ENCODE measurements at places on chromosomes 11 and 22.

DNA sequence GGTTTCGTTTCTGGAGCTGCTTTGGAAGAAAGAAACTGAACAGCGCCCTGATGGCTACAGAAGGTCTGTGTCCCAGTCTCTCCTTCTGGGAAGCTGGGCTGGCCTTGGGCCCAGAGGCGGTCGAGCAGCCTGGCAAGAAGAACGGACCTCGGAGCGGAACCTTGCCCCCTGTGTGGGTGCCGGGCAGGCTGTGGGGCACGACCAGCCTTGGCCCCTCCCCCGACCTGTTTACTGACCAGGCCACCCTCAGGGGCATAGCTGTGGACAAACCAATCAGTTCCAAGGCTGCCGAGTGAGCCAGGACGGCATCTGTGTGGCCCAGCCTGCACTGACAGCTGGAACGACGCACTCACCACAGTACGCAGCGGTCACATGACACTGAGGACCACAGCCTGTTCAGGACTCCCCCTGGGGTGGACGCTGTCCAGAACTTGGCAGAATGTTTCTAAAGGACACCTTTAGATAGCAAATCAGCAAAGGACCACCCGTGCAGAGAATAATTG is 7.2 kb downstream of the PIM3 start:
- no peak for DNase-seq

DNA sequence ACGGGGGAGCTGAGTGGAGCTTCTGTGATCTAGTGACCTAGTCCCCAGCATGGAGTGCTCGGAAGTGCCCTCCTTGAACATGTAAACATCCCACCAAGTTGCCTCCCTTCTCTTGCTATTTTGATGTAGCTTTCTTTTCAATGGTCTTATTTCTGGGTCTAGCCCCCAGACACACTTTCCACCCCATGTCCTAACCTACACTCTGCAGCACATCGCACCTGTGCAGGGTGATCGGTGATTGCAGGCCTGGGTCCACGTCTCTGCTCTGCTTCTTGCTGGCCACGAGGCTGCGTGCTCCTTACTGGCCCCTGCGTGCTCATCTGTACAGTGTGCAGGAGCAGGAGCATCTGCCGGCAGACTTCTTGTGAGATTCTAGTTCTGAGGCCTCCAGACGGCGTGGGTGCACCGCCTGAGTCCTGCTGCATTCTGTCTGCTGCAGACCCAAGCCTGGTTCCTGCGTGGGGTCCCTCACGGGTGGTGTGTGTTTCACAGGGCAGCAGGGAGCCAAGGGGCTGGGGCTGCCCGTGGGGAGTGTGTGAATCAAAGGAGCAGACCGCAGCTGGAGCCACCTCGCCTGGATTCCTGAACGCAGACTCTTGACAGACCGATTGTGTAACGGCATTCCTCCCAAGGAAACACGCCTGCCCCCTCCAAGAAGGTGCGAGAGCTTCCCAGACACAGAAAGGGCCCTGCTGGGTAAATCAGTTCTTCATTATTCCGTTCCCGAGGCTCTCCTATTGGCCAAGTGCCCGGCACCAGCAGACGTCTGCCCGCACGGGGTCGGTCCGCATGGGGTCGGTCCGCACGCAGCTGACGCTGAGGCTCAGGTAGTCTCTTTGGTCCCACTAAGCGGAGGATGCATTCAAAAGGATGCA is 44.4 kb upstream of the MYEOV start:
- DNase-seq = no peak

DNA sequence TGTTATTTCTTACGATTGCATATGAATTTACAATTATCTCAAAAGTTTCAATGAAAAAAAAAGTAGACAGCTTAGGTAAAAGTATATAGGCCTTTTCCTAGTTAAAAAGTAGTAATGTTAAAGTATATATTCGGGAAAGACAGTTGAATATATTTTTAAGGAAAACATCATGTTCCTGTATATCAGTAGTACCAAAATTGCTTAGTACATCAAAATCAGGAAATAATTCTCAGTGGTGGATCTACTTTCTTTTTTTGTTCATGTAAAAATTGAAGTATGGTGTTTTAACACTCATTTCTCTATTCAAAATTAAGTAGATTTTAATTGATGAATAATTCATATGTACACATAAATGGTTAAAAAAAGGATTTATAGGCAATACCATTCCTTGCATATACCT is 73.9 kb downstream of the USP47 start:
- no peak for DNase-seq

DNA sequence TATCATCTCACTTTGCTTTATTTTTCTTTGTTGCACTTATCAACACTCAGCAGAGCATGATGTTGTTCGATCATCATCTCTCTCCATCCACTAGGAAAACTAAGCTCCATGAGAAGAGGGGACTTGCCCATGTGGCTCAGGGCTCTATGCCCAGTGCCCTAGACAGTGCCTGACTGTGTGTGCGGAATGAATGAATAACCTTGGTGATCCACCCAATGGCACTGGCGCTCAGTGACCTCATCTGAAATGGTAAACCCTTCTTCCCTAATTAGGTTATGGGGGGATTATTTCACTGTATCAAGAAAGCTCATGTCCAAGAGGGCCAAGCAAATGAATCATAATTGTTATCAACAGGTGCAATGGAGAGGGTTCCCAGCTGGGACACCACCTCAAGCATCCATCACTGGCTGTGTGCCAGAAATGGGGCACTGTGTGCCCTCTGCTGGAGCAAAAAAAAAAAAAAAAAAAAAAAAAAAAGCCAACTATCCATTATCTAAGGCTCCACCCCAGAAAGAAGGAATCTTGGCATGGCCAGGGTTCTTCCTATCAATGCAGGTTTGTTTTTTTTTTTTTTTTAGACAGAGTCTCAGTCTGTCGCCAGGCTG is 172.6 kb downstream of the LARGE1 start:
- no peak for DNase-seq

DNA sequence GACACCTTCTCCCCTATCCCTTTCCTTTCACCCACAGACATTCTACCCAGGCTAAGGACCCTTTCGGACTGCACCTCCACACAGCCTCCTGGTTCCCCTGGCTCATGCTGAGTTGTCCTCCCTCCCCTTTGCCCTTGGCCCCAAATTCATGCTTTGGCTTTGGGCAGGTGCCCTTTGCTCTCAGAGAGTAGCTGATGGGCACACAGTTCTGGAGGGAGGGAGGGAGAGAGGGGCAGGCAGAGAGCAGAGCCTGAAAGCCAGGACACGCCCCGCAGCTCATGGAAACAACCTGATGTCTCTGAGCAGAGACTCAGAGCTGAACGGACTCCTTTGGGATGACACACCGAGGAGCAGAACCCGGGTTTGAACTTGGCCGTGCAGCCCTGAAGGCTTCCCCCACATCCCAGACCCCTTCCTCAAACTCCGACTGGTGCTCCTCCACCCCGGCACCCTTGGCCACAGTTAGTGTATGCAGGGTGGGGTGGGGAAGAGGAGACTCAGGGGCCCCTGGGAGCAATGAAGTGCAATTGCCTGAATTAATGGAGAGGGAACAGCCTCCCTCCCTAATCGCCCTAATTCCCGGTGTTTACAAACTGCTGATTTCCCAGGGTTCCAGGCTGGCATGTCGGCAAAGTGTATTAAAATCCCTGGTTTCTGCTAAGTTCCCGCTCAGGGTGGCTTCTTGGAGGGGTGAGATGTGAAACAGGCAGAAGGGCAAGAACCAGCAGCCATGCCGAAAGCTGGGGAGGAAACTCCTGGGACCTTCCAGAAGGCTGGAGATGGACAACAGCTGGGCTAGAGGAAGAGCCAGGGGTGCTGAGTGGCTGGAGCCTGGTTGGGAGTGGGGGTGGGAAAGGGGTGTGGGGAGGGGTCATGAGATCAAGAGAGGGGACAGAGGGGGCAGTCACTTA is 71.2 kb upstream of the SHISAL1 start:
- no peak for DNase-seq

DNA sequence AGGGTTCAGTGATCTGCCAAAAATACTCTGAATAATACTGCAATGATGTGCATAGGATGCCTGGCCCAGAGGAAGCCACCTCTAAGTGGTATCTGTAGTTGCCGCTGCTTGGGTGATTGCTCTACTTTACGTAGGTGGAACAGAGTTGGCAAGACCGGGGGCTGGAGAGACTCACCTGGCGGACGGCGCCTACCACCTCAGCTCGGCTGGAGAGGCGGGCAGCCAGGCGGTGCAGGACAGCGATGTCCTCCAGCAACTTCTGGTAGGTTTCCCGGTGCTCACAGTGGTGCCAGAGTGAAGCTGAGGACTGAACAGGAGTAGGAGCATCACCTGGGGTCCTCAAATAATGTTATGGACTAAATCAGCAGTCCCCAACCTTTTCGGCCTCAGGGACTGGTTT is 34.5 kb upstream of the LYVE1 start:
- no peak for DNase-seq

DNA sequence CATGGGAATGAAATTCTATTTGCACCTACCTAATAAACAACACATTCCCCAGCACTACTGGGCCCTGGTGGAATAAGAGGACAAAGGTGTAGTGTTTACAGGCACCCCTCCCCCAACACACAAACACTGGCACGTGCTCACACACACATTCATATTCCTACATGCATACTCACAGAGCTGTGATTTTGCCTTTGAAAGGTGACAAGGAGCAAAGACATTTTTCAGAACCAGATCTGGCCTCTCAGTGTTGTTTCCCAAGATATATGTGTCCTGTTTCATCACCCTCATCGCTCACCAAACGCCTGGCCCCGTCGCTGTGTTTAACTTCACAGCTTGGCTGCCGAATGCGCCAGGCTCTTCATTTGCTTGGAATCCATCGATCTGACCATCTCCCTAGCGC is 292.6 kb downstream of the NTM start:
- no peak for DNase-seq

DNA sequence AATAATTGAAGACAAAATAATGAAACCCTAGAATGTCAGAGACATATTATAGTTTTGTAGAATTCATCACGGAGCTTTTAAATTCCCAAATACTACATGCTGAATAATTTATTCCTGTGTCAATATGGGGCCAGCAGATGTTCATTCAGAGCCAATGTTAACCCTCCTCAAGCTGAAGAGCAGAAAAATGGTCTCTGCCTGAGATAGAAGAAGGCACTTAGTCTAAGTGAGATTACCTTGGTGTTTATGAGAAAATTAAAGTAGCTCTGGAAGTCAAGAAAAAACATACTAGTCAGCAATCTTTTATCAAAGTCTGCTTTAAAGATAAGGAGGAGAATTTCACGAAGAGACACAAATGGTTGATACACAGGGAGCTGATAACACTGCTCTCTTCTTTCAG is 328.2 kb downstream of the TTC28 start:
- DNase-seq = no peak

DNA sequence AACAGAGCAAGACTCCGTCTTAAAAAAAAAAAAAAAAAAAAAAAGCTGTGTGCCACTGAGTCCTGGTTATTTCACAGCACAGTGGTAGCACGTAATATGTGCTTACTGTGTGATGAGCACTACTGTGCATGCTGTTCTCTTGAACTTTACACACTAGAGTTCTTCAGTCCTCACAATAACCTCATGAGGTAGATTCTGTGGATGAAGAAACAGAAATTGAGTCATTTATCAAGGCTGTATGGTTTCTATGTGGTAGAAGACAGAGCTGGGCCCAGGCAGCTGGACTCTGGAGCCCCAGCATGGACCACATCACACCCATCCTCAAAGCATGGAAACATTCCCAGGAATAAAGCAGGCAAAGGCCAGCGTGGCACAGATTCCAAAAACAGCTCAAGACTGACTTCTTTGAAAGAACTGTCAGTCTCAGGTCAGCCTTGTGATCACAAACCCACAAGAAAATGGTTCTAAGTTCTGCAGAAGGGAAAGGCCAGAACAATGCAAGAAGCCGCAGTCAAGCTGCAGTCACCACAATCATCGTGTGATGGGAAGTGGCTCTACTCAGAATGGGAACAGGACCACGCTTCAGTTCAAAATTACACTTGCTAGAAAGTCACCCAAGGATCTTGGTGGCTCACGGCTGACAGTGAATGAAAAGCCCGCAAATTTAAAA is 49.5 kb downstream of the MICAL3 start:
- no peak for DNase-seq

DNA sequence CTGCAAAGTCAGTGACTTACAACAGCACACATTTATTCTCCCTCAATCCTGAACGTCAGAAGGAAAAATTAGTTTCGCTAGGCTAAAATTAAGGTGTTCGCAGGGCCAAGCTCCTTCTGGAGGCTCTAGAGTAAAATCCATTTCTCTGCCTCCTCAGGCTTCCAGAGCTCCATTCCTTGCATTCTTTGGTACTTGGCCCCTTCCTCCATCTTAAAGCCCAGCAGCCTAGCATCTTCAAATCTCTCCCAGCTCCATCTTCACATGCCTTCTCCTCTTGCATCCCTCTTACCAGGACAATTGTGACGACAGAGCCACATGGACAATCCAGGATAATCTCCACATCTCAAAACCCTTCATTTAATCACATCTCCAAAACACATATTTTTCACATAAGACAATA is 165.0 kb downstream of the GRIA4 start:
- DNase-seq = no peak

GRCh38 chr22:34414467-34415440 is 494.5 kb upstream of the LARGE1 start:
- DNase-seq = no peak

DNA sequence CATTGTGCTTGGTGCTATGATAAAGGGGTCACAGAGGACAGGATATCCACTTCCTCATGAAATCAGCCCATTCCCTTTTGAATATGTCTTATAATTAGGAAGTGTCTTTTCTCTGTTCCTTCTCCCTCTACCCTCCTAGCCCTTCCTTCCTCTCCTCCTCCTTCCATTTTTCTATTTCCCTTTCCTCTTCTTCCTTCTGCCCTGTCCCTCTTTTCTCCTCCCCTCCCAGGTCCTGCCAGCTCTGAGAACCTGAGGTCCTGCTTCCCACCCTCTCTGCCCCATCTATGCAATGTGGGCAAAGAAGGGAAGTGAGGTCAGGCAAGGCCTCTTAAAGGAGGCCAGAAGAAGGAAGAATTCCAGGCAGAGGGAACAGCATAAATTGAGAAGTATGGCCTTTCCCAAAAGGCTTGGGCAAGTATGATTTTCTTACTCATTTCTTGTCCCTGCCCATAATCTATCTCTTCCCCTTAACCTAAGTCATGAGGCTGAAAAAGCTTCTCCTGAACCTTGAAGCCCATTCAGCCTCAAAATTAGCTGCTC is 7.7 kb upstream of the UBASH3B start:
- no peak for DNase-seq

DNA sequence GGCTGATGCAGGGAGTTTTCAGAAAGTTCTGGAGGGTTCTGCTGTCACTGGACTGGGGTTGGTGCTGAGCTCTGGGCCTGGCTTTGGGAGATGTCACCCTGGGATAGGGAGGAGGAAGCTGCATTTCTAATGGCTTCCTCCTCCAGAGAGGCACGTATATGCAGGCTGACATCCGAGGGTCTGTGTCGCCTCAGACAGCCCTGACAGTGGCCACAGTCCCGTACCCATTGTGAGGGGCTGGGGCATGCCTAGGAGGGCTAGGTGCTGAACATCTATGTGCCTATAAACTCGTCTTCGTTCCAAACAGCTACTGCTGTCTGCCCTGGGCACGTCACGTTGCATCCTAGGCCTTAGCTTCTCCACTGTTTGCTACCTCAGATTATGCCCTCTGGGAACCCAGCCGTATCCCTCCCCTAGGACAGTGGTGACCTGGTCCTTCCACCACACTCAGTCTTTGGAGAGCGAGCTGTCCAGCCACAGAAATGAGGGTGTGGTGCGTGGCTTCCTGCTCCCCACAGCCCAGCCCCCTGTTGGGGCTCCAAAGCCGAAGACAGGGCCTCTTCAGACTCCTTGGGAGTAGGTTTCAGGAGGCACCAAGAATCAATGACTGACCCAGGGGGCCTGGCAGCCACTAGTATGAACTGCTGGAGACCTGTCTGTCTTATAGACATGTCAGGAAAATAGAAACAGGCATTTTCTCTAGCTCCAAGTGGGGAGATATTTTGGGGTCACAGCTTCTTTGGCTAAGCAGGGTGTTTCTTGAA is 26.4 kb downstream of the ADAMTS15 start:
- DNase-seq = no peak

GRCh38 chr11:2451916-2452315 is 7.1 kb downstream of the KCNQ1 start:
- no peak for DNase-seq
